ENCODE measurements at places on chromosomes 5 and 9.

GRCh38 chr9:79477955-79478771 lies 93.6 kb upstream of the TLE4 start:
- DNase-seq, result peak; percentile 97

- DNase-seq, result no peak
Observed at GRCh38 chr9:124266139-124266825, 8.5 kb downstream of the NEK6 start.

DNA sequence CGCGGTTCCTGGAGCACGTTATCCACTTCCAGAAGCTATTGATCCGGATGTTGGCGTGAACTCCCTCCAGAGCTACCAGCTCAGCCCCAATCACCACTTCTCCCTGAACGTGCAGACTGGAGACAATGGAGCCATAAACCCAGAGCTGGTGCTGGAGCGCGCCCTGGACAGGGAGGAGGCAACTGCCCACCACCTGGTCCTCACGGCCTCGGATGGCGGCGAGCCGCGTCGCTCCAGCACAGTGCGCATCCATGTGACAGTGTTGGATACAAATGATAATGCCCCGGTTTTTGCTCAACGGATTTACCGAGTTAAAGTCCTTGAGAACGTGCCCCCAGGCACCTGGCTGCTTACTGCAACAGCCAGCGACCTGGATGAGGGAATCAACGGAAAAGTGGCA lies 809 bp downstream of the PCDHGA9 start:
- DNase-seq, result no peak

DNA sequence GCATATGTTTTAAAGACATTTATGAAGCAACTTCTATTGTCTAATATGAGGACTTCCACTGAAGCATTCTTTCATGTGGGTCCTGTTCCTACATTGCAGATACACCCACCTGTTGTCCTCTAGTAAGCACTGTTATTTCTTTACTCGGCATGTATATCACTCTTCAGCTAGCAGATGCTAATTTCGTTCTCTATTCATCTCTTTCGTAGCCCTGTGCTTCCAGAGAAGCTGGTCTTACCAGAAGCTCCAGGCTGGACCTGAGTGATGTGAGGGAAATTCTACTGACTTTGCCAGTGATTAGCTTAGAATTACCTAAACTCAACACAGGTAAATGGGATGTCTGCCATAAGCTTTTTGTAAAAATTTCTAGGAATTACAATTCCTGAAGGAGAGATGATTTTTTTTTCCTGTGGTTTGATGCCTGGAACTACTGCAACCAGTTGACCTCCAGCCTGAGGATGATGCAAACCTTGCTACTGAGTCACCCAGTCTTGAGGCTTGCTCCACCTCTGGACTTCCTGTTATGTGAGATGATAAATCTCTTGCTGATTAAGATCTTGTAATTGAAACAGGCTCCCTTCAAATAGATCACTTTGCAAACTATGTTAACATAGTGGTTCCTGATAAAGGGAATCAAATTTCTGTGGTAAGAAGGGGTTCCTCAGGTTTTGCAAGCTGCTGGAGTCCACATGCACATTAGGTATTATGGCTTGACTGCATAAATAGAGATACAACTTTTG lies 52.2 kb upstream of the SPINK5 start:
- peak; percentile 99 for DNase-seq

DNA sequence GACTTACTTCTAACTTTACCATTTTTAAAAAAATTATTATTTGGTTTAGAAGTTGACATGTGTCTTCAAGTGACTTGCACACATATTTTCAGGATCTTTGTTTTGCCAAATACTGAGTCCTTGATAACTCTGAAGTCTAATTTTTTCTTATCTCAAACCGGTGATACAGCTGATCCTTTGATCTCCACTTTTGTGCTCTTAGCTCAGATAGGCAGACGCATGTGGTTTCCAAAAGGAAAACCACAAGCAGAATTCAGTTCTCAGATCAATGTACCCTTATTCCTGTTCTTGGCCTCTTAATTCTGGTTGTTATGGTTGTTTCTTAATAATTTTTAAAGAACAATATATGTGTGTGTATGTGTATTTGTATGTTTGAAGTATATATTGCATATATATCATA lies 238.3 kb upstream of the EDIL3 start:
- no peak for DNase-seq

GRCh38 chr5:5289537-5289936 lies 132.9 kb upstream of the ICE1 start:
- peak; percentile 55 for DNase-seq

DNA sequence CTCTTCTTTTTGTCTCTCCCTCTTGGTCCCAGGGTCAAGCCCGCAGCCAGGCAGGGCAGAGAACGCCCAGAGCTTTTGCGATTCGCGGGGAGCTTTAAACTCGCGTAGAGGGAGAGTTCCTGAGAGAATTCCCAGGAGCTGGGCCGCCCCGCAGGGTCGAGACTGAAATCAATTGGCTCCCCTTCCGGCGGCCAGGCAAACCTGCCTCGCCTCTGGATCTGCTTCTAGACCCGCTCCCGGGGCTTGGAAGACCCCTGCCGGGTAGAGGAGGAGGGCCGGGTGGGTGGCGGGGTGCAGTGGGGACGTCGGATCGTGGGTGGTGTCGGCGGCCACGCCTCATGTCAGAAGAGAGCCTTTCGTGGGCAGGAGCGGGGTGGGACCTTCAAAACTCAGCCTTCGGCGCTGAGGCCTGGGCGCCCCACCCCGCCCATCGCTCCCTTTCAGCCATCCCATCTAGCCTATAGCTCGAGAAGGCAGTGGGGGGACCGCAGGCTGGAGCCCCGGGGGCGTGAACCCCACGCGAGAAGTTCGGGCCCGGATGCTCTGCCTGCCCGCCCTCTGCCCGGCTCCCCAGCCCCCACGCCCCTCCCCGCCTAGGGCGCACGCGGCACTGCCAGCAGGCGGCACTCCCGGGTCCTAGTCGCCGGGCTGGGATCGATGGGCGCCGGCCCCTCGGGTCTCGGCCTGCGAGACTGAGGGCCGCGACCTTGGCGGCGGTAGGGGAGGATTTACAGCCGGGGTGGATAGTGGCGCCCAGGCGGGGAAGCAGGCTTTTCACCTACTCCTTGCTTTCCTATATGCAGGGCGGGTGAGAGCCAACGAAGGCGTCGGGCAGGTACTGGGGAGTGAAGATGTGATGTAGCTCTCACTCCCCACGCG lies 6.1 kb downstream of the PRDM6 start:
- DNase-seq, result no peak

GRCh38 chr5:143036146-143036927 lies 266.2 kb downstream of the ARHGAP26 start:
- no peak for DNase-seq

DNA sequence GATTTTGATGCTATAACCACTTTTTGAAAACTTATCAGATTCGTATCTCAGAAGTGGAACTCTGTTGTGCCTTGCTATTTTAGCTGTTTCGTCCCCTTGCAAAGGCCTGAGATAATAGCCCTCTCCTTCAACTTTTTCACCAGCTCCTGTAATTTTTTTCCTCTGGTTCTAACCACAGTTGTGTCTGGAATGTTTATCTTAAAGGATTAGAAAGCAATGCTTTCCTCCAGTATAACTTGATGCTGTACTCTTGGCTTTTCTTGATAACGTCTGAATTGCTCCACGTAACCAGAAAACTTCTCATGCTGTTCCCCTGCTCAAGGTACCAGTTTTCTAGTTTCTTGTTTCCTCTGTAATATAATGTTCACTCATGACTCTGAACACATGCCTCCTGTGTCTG lies 209.4 kb downstream of the DTWD2 start:
- no peak for DNase-seq

DNA sequence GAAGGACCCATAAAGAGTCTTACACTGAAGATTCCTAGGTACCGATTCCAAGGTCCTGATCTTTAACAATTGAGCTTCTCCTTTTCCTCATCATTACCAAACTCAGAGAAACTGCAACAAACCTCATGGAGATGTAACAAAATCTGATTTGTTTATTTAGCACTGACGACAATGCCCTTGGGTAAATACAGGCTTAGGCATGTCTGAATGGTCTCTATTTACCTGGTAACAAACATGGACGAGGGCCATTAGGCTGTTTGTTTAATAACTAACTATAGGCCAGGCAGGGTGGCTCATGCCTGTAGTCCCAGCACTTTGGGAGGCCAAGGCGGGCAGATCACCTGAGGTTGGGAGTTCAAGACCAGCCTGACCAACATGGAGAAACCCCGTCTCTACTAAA lies 333.3 kb downstream of the AGTPBP1 start:
- DNase-seq, result peak; percentile 59

- DNase-seq, result no peak
Observed at GRCh38 chr9:93874242-93874641, 80.9 kb downstream of the BARX1 start.

DNA sequence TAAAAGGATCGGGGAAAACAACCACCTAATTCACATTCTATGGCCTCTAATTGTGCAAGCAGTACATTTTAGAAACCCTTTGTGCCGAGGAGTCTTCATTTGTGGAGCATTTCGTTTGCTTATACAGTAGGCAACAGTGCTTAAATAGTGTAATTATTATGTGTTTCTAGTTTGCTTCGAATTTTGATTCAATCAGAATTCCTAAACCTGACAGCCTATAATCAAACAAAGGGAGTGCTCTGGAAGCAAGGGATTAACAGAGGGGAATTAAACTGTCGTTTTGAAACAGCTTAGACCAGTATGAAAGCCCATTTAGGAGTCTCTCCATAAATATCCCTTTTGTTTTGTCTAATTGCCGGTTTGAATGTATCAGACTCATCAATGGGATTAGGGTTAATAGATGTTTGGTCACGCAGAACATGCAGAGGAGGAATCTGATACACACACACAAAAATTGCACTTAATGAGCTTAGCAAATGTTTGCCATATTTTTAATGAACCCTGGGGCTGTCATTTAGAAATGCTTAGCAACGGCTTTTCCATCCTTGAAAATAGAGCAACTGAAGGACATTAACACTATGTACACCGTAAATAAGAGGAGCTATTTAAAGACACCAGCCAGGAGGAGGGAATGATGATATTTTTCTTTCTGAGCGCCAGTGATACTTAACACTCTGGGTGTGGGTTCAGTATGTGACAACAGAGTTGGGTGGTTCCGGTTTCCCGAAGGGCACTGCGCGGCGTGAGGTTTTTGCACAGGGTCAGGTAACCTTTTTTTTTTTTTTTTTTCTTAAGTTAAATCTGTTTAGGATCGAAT lies 404.7 kb downstream of the TLE4 start:
- no peak for DNase-seq

- DNase-seq, result no peak
Observed at GRCh38 chr5:117107859-117108258, 533.2 kb upstream of the SEMA6A start.

DNA sequence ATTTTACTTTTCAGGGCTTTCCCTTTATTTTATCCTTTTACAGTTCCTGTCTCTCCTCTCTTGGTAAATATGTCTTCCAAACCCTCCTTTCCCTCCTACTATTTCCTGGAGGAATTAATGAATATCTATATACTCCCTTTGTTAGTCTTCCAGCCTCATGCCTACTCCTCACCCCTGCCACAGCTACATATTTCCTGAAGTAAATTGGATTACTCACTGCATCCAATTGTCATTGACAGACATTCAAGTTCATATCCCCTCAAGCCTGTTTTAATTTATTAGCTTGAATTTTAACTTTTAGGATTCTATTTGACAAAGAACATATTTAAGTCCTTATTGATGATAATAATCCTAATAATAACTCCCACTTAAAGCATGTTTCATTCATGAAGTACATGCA lies 314.5 kb downstream of the TMEM161B start:
- no peak for DNase-seq

- peak; percentile 94 for DNase-seq
Observed at GRCh38 chr5:51829230-51829629, 446.0 kb downstream of the ISL1 start.

- DNase-seq, result no peak
Observed at GRCh38 chr5:143749581-143750205, 62.3 kb upstream of the HMHB1 start.

- no peak for DNase-seq
Observed at GRCh38 chr9:29012911-29013310, 1439.6 kb upstream of the C9orf72 start.

GRCh38 chr5:10627160-10627701 lies 63.4 kb downstream of the ANKRD33B start:
- no peak for DNase-seq

DNA sequence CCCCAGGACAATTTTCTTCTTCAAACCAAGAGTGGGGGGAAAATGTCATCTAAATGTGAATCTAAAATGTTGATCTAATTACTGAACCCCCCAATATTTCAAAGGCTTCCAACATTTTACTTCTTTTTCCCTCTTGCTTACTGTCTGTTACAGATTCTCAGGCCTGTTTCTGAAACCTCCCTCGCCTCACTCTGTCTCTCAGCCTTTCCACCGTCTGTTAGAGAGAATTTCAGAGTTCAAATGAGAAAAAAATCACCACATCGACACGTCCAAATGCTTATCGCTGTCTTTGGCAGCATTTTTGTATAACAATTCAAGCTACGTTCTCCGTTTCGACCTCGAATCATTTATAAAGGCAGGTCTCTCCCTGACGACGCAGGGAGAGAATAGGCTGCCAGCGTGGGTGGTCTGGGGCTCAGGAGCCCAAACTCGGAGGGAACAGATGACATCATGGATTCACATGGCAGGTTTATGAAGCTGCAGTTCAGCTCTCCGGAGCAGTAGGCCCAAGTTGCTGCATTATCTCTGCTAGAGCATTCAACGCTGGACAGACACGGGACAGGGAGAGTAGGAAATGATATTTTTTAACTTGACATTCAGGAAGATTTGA lies 139.8 kb downstream of the GAS1 start:
- DNase-seq, result no peak

DNA sequence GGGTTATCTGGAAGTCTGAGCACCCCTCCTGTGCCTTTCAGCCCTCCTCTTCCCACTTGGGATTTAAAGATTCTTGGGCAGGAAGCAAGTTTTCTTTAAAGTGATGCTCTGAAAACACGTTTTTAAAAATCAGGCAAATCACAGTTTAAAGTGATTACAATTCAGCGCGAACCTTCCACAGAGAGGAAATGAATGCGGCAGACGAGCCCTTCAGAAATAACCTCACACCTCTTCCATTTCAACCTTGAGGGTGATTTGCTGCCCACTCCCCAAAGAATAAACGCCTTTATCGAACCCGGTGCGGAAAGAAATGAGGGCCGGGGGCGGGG lies 2.3 kb upstream of the EFNA5 start:
- DNase-seq, result no peak

GRCh38 chr9:124659099-124659659 lies 111.9 kb downstream of the NR6A1 start:
- DNase-seq, result peak; percentile 86

DNA sequence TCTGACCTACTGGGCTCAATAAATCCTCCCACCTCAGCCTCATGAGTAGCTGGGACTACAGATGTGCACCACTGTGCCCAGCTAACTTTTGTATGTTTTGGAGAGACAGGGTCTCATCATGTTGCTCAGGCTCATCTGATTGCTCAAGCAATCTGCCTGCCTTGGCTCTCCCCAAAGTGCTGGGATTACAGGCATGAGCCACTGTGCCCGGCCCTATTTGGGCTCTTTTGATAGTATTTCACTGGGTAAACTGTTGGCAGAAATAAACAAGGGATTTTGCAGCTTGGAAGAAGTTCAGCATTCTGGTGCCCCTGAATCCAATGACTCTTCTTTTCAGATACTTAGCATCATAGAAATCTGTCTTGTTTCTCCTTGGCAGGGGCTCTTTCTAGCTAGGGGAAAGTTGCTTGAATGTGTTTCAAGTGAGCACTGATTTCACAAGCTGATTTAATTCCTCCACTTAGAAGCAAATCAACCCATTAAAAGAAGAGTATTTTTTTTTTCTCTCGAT lies 146.8 kb downstream of the PAPPA start:
- DNase-seq, result no peak

GRCh38 chr5:135149956-135150723 lies 116.1 kb upstream of the PITX1 start:
- DNase-seq, result no peak

Measured in bronchial epithelial cell (primary cell).